ENCODE measurements at places on chromosomes 1 and 21. TPM values are rescaled to one million over a fixed set of nuclear protein-coding genes. Genes with fewer than 3 reads are reported as not detected.

DNA sequence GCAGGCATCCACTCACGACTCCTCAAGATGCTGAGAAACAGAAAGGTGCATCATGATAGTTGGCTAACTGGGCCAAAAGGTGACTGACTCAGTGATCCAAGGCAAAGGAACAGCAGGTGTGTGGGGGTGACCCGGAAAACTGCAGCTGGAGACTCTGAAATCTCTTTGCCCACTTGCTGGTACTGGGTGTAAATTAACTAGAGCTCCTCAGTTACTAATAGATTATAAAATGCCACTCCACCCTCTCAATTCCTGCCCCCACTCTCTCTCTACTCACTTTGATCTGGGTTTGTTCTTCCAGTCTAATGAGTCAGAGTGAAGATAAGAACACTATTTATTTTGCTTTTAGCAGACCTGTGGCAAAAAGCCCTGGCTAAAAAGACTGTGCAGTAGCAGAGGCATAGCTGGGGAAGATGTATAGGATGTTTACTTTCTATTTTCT is 7.2 kb upstream of the PIGC start:
- no peak for DNase-seq

LHX8 gene
- total RNA-seq = not detected

OR10Z1 gene
- total RNA-seq = under 0.01 TPM

DEPDC1 gene
- total RNA-seq = 0.54 TPM

DNA sequence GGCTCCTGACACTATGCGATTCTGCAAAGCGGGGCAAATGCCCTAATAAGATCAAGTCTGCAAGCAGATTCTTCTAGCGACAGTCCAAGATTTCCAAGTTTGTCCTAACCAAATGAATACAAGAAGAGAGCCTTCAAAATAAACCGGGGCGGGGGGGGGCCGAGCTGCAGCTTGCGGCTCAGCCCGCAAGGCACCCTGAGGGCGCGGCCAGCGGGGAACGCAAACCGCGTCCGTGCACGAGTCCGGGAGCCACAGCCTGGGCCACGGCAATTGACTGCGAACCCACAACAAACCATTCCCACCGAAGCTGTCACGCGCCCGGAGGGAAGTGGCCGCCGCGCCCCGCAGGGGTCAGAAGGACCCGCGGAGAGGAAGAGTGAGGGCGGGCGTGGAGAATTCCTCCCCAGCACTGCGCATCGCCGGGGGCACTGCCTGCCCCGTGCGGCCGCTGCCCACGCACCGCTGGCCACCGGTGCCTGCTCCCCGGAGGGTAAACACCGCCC is 687 bp downstream of the TGFBR3 start:
- DNase-seq = no peak

DNA sequence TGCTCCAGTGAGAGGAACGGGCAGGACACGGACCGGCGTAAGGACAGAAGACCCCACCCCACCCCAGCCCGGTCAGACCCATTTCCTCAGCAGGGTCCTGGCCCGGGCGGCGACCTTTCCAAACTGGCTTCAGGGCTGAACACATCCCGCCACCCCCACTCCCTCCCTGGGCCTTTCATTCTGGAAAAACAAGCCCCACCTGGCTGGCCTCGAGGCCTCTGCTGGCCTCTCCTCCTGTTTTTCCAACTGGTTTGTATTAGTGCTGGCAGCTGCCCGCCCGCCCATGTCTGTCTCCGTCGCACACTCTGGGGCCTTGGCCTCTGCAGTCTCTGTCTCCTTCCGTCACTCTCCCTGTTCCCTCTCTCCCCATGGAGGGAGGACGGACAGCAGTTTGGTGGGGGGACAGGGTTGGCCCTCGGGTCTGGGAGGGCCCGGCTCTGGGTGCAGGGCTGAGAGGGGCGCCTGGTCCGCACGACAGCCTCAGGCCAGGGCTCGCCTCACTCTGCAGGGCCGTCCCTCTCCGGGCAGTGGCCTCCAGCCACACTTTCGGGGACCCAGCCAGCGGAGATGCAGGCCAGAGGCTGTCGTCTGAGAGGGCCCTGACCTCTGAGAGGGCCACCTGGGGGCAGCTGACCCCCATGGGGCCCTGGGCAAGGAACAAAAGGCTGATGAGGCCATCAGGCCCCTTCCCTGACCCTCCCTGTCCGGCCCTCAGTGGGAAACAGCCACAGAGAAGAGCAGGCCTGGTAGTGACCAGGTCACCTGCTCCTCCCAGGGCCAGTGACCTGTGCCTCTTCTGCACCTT is 1.5 kb upstream of the MXRA8 start:
- no peak for DNase-seq

VAV3 gene
- 30.7 TPM for total RNA-seq

GRCh38 chr1:160483505-160484185 is 39.4 kb downstream of the SLAMF6 start:
- DNase-seq = no peak

DNA sequence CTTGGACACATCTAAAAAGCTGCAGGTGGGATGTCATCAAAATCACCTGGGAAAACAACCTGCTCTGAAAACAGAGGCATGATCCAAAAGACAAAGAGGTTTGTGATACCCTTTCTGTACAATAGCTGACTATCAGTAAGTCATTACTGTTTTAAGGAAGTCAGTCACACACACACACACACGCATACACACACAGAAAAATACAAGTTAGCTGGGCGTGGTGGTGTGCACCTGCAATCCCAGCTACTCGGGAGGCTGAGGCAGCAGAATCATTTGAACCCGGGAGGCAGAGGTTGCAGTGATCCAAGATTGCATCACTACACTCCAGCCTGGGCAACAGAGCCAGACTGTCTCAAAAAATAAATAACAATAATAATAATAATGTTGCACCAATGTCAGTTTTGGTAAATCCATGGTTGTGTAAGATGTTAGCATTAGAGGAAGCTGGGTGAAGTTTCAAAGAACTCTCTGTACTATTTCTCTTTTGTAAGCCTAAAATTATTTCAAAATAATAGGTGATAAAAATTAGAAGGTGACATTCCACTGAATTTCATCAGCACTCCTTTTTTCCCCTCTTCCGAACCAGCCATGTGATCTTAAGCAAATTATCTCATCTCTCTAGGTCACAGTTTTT is 9.9 kb upstream of the HLCS start:
- DNase-seq = no peak

DNA sequence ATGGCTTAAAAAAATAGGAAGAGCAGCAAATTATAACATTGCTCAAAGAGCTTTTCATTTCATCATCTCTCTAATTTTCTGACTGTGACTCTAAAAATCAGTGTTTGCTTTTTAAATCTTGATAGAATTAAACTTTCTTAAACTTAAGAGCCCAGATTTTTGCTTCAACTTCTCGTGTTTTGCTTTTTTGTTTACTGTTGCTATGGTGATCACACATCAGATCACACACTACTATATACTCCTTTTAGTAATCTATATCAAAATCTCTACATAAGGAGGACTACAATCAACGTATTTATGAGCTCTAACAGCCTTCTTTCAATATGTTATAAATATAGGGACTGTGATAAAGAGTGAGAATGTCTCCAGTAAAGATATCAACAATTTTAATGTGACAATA is 537.3 kb downstream of the KCNT2 start:
- DNase-seq = no peak

DNA sequence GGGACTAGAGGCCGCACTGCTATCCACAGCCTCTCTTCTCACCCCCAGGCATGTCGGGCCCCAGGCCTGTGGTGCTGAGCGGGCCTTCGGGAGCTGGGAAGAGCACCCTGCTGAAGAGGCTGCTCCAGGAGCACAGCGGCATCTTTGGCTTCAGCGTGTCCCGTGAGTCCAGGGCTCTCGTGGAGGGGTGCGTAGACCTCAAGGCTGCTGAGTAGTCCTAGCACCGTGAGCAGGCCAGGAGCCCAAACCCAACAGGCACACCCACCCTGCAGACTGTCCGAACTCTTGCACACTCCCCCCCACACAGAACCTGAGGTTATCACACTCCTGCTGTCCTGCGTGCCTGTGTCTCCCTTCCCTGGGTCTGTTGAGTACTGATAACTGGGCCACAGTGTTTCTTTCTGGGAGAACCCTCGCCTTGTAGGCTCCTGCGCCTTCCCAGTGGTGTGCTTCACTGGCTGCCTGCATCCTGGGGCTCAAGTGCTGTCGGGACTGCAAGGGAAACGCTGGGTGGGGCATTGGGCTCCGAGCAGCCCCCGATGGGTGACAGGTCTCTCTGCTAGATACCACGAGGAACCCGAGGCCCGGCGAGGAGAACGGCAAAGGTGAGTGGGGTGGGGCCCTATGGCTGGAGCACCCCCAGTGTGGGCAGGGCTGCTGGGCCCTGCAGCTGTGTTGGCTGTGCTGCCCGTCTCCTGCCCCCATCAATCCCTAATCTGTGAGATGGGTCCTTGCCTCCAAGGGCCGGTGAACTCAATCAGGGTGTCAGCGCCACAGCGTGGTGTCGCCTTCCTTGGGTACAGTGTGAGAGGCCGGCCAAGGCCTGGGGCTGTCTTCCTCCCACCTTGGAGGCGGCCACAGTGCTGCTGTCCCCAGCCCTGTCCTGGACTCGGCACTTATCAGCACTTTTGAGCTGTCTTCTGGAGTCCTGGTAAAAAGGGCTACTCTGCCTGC is 4.0 kb upstream of the GJC2 start:
- DNase-seq = no peak
